Activated CD8-positive, alpha-beta memory T cell treated with anti-CD3 and anti-CD28 coated beads, Interleukin-2, amount 50 U/mL, for 48 hours (primary cell): ENCODE measurements at places on chromosomes 2 and 18.

DNA sequence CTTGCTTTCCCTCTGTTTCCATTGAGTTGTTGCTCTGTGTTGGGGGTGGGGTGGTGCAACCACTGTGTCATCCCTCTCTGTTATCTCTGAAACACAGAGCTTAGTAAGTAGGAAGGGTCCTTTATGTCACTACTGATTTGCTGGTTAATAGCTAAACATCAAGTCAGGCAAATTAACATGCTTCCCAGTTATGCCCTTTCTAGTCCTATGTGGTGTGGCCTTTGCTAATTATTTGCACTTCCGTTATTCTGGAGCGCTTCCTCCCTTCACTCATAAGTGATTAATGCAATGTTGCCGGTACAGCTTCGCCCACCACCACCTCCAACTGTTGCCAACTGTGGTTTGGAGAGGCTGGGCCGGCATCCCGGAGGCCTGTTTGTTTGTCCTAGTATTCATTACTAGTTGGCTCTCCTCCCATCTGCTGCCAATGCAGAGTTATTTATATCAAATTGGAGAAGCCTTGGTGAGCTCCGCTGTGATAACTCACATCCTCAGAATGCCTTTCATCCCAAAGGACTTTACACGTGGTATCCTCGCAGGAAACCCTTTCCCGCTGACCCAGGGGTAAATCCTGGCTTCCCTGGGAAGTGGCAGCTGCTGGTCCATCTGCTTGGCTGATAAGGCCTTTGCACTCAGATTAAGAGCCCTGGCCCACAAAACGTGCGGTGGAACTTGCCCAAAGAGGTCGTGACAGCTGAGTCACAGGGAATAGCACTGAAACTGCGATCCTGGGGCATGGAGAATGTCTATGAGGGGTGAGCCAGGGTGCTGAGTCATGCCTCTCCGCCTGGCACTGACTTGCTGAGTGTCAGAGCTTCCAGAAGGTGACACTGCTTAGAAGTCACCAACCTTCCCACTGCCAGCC, 72.0 kb upstream of the ZCCHC2 start:
- no peak for DNase-seq

DNA sequence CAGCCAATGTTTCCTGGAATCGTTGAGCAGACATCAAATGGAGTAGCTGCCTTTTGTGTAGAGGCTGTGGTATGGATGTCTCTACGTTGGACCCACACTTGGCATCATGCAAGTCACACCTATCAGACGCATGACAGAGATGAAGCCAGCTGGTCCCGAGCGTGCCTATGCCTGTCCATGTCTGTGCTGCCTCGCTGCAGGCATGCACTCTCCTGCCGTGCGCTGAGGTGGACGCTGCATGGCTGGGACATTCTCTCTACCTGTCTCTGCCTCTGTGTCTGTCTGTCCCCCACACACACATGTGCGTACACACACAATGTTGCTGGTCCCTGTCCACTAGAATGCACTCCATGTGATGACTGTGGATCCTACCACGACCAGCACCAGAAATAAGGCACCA, 514.2 kb upstream of the MYT1L start:
- DNase-seq: no peak

DNA sequence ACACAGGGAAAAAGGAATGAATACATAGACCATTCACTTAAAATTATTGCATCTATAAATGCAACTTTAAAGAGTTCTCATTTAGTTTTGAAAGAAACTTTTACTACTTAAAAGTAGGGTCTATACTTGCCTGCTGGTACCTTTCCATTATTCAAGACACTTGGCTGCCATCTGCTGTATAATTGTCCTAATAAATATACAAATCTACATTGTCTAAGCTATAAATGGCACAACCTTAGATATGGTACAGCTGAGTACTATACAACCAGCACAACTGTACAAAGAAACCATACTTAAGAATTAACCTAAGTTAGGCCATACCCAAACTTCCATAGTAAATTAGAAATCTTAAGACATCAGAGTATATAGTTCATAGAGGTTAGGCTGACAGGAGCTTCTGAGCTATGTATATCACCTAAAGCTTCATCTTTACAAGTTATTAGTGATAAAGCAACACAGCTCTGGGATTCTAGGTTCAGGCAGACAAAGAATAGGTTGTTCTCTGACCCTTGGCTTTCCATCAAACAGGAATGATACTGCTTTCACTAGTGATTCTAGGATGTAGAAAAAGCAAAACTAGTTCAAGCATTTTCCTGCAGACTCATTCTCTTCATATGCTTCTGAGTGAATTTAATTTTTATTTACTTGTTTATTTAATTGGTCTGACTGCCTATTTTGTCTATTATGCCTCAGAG, 22.1 kb downstream of the EXOC6B start:
- no peak for DNase-seq

DNA sequence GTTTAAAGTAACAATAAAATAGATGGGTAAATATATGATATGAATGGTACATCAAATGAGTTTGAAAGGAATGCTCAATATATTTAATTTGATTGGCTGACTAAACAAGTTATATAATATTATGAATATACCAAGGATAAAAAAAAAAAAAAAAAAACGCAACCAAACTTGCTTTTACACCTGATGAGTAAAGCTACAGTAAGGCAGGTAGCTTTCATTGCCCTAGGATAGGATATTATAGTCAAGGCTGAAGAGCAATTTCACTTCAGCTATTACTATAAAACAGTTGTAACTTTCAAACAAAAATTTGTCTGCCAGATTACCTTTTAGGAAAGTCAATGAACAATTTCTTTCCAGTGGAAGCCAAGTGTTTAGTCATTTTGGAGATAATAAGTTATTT, 56.8 kb upstream of the PEX13 start:
- no peak for DNase-seq

- no peak for DNase-seq
Observed at GRCh38 chr2:190255676-190256075, 64.0 kb downstream of the HIBCH start.

- DNase-seq: no peak
Observed at GRCh38 chr2:48306409-48307284, 223.3 kb upstream of the STON1 start.

DNA sequence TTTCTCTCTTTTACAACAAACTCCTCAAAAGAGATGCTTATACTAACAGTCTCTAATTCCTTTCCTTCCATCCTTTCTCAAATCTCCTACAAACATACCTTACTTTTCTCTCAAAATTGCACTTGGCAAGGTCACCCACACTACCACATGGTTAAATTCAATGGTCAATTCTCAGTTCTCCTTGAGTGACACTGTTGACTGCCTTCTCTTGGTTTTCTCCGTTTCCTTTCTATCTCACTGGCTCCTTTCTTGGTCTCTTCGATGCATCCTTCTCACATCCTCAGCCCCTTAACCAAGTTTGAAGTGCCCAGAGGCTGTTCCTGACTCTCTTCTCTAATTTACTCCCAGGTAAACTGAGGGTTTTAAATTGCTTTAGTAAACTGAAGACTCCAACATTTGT, 12.5 kb downstream of the C1D start:
- DNase-seq: no peak

DNA sequence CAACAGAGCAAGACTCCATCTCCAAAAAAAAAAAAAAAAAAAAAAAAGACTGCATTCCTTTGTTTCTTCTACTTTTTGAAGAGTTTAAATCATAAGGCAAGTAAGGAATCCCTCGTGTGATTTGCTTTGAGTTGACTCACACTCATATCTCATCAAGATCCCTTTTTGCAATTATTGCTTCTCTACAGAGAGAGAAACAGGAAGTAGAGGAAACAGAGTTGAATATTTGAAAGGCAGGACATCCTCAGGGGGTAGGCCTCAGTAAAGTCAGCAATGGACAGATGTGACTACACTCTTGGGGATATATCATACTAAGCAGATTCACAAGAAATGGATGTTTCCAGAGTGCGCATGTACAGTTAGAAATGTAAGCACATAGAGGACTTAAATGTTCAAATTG, 11.2 kb upstream of the EFR3B start:
- no peak for DNase-seq

GRCh38 chr2:63073994-63074393, 23.4 kb downstream of the OTX1 start:
- DNase-seq: no peak

- DNase-seq: no peak
Observed at GRCh38 chr18:30016179-30016578, 1026.4 kb downstream of the DSC3 start.

DNA sequence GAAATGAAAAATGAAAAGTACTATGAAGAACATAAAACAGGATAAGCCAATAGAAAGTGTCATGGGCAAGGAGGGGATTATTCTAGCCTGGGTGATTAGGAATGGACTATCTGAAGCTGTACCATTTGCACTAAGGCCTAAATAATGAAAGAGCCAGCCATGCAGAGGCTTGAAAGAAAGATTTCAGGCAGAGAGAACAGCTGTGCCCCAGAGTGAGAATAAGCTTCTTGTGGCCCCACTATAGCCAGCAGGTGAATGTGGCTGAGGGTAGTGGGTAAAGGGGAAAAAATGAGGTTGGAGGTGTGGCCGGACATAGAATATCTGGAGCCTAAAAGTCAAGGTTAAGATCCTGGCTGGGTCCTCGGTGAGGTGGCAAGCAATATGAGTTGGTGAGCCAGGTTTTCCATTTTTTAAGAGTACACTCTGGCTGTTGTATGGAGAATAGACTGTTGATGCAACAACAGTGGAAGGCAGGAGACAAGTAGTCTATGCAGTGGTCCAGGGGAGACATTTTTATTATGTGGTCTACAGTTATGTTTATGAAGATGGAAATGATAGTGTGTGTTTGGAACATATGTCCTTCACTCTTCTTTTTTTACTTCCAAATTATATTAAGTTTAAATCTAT, 135.2 kb upstream of the SETBP1 start:
- no peak for DNase-seq

DNA sequence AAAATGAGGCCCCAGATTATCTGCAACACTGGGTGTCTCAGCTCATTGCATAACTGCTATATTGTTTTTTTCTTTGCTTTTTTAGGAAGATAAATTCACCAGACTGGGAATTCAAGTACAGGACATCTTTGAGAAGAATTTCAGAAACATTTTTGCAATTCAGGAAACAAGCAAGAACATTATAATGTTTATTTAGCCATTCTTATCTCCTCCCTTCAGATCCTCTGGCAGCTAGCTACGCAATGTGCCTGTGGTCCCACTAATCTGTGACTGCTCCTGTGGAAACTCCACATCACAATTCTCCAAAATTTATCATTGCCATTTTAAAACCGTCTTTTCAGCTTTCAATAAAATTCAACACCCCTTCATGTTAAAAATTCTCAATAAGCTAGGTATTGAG, 126.8 kb downstream of the SP100 start:
- no peak for DNase-seq

DNA sequence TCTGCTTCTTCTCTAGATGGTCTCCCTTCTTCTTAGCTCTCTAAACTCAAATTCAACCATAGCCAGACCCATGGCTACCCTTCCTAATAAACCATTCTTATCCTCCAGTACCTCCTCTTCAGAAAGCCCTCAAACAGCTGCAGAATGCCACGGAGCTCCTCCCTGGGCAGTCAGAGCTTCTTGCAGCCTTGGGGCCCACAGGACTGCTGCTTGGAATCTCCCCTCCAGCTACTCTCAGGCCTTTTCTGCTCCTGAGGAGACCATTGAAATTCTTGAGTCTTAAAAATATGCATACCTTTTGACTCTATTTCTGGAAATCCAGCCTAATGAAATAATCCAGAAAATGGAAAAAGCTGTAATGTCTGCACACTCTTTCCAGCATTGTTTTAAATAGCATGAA, 30.7 kb downstream of the EFR3B start:
- DNase-seq: no peak

DNA sequence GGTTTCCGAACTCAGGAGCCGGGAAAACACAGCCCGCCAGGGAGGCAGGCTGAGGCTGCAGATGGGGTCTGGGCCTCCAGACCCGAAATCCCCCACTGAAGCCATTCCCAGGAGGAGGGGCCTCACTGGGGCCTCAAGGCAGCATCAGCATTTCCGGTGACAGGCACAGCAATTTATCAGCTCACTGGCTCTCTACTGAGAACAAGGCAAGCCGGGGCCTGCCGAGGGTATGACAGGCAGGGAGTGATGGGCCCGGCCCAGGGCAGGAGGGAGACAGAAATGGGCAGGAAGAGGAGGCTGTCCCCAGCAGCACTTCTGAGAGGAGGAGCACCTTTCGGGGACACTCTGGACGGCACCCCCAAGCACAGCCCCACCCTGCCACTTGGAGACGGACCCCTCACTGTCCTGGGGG, 12.5 kb downstream of the SDC1 start:
- no peak for DNase-seq

DNA sequence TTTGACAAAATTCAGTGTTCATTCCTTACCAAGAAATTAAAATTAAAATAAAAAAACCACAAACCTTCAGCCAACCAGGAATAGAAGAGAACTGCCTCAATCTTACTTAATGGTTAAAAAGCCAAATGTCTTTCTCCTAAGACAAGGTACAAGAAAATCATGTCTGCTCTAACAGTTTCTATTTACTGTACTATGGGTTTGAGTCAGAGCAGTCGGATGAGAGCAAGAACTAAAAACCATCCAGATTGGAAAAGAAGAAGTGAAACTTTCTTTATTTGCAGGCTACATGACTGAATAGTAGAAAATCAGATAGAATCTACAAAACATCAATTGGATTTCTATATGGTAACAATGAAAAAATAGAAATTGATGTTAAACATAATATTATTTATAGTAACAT, 555.5 kb upstream of the TNP1 start:
- no peak for DNase-seq

GRCh38 chr18:9834551-9834950, 51.2 kb upstream of the TXNDC2 start:
- no peak for DNase-seq

GRCh38 chr2:101998896-101999789, 7.4 kb downstream of the IL1R2 start:
- peak; percentile 75 for DNase-seq

- no peak for DNase-seq
Observed at GRCh38 chr2:237315170-237315828, 98.7 kb downstream of the COL6A3 start.

- DNase-seq: peak; percentile 69
Observed at GRCh38 chr18:48949050-48949605, 1.6 kb downstream of the SMAD7 start.

DNA sequence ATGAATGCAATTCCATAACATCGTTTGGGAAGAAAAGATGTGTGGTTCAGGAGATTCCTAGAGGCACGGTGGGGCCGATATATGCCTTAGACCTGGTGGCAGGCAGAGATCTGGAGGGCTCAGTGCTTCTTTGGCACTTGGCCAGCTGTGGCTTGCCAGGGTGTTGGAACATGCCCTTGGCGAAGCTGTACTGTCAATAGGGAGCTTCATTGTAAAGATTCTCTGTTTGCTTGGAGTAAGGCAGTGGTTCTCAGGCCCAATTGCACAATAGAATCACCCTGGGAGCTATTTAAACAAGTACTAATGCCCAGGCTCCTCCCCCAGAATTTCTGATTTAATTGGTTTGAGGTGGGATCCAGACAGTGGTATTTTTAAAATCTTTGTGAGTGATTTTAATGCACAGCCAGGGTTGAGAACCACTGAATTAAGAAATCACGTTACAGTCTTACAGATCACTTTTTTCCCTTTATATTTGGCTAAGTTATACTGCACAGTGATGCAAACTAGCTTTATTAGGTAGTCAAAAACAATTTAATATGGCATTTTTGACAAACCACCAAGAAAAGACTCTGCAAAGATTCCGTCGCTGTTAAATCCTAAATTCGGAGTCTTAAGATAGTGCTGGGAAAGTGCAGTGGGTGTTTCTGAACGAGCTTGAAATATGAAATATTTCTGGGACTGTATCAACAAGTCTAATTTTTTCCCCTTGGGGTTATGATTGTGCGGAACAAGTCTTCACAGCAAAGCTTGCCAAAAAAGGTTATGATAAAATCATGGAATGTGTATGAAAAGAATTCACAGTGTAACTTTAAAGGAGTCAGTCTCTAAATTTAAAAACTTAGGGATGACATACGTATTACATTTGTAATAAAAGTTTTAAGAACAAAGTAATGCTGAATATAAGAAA, 78.0 kb downstream of the CRIM1 start:
- no peak for DNase-seq
